ENCODE measurements at places on chromosomes 3 and 15. TPM values are rescaled to one million over a fixed set of nuclear protein-coding genes. Genes with fewer than 3 reads are reported as not detected.

The OXTR gene
- total RNA-seq, result 4.1 TPM

The GRIP2 gene
- not detected for total RNA-seq

The EXOG gene
- 33.2 TPM for total RNA-seq

The SCN5A gene
- not detected for total RNA-seq

The WDR82 gene
- 42.0 TPM for total RNA-seq

All from Karpas-422 (cell line).